ENCODE measurements at places on chromosomes 4 and X.

GRCh38 chr4:111362941-111363361 lies 740.1 kb upstream of the PITX2 start:
- DNase-seq = no peak

DNA sequence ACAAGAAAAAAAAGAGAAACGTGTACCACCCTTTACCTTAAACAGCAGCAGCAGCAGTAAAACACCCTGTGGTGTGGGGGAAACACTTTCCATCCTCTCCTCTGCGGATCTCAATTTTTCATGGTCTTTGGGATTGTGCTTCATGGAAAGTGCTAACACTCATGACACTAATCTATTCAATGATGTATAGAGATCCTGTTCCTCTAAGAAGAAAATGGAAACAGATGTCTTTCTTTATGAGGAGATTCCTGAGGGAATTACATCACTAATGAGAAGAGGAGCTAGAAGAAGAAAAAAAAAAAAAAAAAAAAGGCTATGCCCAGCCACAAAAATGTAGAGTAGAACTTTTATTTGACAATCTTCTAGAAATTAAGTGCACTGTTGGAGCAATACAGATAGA lies 62.9 kb upstream of the NDST3 start:
- DNase-seq = no peak

- DNase-seq = no peak
Observed at GRCh38 chrX:39244147-39244546, 442.9 kb downstream of the MID1IP1 start.

DNA sequence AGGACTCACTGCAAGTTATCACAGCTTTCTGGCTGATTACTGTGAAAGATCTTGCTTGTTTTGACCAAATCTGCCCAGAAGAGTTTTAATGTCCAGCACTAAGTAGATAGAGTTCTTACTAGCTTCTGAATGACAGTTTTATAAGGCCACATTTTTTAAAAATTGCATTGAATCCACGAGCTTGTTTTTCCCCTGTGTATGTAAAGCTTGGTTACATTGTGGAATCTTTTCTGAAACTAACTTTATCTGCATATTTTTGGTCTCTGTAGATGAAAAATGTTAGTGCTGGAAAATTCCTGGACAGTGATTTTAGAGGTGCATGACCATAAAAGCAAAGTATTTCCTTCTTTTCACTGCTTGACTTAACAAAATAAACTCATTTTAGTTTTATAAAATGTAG lies 650.3 kb upstream of the FAM241A start:
- no peak for DNase-seq

GRCh38 chr4:145936142-145936996 lies 2.3 kb downstream of the ZNF827 start:
- peak; percentile 64 for DNase-seq

- DNase-seq = no peak
Observed at GRCh38 chr4:114277690-114278089, 298.2 kb upstream of the ARSJ start.

DNA sequence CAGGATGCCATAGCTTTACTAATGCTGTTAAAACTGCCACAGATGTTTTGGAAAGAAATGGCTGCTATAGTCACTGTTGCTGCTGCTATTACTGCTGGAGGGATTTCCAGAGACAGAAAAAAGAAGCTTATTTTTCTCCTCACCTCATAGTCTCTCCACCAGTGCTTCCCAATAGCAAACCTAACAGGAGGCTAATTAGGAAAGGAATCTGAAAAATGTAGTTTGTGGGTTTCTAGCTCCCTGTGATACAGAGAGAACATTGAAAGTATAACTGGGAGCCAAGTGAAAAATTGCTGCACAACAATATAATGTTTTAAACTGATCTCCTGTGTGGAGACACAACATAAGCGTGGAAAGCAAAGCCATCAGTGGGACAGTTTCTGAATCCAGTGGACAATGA lies 8.6 kb upstream of the TSPAN7 start:
- DNase-seq = no peak

GRCh38 chrX:46704767-46705386 lies 54.0 kb downstream of the SLC9A7 start:
- no peak for DNase-seq

GRCh38 chrX:116142976-116143375 lies 27.6 kb upstream of the AGTR2 start:
- no peak for DNase-seq

DNA sequence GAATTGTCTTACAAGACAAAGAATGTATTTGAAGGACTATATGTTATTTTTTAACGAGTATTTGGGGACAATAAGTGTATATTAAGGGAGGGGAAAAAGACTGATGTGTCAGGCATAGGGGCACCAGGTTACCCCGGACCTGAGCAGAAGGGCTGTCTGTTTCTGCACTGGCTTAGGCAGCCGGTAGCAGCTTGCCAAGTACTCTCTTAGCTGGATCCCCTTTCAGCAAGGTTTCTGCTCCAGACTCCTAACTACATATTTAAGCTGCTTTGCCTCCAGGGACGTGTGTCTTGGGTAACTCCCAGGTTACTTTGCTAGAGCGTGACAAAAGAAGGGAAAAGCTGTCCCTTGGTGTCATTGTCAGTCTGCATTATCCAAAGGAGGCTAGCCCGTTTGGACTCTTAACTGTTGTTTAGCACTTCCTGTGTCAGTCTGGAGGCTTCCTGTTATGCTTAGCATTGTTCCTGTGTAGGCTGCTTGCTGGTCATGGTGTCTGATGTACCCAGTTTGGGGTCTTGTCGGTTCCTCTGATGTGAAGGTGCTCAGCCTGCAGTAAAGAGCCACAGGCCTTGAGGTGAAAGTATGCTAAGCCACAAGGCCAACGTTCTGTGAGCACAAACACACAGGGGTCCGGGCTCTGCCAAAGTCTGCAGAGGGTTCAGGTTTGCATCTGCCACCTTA lies 11.6 kb downstream of the CXCR3 start:
- no peak for DNase-seq

DNA sequence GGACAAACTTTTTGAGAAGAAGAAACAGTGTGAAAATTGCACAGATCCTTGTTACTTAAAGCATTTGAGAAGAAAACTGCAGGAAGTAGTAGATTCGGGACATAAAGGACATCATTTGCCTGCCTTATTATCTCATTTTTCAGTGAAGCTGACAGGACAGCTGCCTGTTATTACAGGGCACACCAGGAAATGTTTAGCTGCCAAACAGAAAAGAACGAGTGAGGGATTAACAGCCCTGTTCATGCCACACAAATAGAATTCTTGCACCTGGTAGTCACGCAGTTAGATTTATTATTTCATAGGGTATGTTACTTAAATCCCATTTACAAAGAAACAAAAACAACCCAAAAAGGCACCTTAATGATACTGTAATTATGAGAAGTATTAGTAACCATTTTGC lies 100.6 kb downstream of the CHIC2 start:
- DNase-seq = peak; percentile 96

DNA sequence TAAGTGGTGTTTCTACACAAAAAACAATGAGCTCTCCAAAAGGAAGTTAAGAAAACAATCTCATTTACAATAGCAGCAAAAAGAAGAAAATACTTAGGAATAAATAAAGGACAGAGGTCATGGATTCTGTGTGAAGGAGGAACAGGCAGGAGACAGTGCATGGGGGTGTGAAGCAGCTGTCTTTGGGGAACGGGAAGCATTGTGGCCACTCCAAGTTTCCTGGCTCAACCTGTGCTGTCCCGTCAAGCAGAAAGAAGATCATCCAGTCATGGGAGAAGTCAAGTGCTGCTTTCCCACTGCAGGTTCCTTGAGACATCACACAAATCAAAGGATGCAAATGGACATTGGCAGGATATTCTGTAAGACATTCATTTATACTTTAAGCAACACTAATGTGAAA lies 66.1 kb upstream of the MAML3 start:
- no peak for DNase-seq

GRCh38 chrX:16148896-16149295 lies 18.4 kb upstream of the MAGEB17 start:
- DNase-seq = no peak

DNA sequence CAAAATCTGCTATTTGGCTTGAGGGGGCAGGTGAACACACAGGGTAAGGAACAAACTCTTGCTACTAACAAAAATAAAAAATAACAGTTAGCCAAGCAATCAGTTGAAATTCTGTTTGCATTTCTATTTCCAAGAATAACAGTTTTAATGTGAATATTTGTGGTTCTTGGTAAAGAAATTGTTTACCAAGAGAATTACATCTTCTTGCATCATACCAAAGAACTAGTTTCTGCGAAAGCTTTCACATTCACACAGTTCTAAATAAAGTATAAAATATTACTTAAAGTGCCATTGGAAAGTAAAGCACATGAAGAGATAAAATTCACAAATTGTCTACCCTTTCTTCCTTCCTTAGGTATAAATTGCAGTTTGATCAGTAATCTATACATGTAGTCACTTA lies 54.4 kb downstream of the KLHL4 start:
- DNase-seq = no peak

DNA sequence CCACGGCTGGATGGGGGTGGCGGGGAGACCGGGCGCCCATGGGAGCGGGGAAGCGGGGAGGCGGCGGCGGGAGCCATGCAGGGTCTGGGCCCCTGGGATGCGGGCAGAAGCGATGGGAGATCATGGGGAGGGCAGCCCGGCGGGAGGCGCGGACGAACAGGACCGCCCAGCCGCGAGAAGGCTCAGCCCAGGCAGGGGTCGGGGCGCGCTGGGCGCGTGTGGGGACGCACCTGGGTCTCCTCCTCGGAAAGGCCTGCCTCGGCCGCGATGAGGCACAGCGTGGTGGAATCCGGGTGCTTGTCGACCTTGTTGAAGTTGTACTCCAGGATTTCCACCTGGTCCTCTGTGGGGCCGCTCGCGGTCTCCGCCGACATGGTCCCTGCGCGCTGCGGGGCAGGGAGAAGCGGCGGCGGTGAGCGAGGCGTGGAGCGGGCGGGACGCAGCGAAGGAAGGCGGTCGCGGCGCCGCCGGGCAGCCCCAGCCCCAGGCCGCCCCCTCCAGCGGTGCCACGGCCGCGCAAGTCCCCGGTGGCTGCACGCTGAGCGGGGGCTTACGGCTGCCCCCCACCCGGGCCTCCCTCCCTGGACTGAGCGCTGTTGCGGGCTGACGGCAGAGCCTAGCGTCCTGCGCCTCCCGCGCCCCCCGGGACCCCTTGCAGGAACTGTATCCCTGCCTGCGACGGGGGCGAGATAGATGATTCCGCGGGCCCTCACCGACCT lies 25.3 kb downstream of the HOPX start:
- no peak for DNase-seq

GRCh38 chr4:112370466-112370865 lies 73.3 kb downstream of the ALPK1 start:
- DNase-seq = no peak

- no peak for DNase-seq
Observed at GRCh38 chr4:157245351-157245750, 24.8 kb downstream of the GRIA2 start.

- no peak for DNase-seq
Observed at GRCh38 chrX:21947671-21948070, 7.2 kb downstream of the SMS start.

GRCh38 chr4:100816436-100817045 lies 298.7 kb upstream of the EMCN start:
- no peak for DNase-seq

DNA sequence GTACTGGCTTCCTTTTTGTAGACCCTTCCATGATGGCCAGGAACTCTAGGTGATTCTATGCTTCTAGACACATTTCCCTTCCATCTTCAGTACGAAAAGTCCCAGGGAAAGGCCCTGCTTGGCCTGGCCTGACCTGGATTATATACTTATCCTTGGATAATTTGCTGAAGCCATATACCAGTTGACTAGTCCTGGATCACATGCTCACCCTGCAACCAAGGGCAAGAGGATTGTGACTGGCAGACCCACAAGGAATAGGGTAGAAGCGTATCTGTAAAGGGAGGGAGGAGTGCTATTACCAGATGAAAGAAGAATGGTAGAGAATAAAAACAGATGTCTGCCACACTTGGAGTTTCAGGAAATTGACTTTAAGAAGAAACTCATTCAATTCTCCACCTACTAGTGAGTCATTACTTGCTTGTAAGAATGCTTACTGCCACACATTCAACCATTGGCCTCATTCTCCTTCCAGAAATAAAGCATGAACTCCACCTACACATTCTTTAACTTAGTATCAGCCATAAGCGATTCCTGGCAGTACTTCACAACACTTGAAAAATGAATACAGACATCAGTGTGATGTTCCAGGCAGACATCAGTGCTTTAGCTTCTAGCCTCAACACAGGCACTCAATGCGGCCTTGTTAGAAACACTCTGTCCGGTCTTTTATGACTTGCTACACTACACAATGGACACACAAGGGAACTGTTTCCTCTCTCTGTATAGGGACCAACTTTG lies 141.8 kb downstream of the CBR4 start:
- no peak for DNase-seq

GRCh38 chr4:2839060-2839459 lies 4.6 kb upstream of the ADD1 start:
- no peak for DNase-seq

DNA sequence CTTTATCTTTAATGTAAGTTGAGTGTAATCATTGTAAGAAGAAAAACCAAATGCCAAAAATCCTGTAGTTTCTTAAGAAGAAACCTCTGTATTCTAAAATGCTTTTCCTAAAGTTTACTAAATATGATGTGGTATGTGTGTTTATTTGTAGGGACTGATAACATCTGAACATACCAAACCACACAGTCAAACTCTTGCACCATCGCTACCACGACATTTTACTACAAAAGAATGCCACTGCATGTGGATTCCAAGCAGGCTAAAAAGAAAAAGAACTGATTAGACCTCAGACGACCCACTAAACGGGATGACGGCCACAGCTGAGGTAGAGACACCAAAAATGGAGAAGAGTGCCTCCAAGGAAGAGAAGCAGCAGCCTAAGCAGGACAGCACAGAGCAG lies 46.1 kb downstream of the LAS1L start:
- DNase-seq = no peak

DNA sequence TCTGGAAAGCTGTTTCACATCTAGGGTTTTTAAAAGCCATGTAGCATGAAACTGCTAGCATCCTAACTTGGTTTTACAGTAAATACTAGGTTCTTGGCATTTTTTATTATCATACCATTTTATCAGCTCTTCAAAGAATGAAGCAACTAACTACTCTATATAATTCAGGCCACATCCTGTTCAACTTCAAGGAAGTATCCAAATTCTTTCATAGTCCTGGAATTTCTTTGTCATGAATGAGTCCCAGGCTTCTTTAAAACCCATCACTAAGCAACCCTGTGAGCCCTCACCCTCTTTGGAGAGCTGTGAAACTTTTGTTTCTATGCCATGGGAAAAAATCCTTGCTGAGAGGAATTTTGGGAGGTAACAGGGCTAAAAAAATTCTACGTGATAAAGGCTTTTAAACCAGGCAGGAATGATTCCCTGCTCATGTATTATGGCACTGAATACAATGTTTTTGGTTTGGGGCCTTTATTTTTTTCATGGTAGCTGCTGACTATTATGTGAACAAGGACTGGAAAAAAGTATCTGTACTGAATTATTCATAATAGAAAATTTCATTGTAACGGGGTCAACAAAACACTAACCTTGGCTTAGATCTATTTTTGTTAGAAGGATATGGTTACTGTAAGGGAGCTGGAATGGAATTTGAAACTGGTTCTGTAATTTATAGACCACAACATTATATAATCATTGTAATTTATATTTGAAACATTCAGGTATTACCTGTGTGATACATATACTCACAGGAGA lies 164.9 kb downstream of the DCTD start:
- no peak for DNase-seq

All from NCI-H2081 (cell line).